Hematopoietic multipotent progenitor cell treated with erythropoietin and hydrocortisone succinate and interleukin-3 and kit ligand, for 8 days (in vitro differentiated cells): ENCODE measurements at places on chromosomes 4 and X.

DNA sequence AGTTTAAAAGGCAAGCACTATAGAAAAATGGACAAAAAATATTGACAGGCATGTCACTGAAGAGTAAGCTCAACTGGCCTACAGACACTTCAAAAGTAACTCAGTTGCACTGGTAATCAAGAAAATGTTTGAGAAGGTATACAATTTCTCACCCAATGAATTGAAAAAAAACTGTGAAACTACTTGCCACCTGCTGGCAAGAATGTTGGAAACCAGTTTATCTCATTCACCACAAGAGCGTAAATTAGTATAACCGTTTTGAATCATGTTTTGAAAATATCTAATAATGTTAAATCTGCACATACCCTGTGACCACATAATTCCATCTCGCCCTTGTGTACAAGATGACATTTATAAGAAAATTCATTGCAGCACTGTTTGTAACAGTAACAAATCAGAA, 31.7 kb downstream of the TXK start:
- DNase-seq = no peak

GRCh38 chrX:136907621-136908020, 27.1 kb upstream of the RBMX start:
- no peak for DNase-seq

GRCh38 chr4:27245216-27245615, 384.6 kb downstream of the STIM2 start:
- DNase-seq = no peak

DNA sequence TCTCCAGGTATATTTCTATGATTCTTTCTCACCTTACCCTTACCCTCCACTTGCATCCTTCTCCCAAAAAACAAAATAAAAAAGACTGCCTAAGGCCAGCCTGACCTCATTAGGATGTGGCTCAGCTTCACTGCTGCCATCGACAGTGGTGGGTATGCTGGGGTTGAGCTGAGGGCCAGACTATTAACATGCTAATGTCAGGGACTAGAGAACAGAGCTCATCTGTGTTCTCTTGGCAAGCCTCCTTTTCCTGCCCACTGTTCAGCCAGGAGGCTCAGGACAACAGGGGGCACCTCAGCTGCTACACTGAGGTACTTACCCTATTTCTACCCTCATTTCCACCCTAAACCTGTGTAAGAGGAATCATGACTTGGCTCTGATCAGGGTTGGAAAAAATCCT, 59.3 kb downstream of the MSN start:
- DNase-seq = no peak

DNA sequence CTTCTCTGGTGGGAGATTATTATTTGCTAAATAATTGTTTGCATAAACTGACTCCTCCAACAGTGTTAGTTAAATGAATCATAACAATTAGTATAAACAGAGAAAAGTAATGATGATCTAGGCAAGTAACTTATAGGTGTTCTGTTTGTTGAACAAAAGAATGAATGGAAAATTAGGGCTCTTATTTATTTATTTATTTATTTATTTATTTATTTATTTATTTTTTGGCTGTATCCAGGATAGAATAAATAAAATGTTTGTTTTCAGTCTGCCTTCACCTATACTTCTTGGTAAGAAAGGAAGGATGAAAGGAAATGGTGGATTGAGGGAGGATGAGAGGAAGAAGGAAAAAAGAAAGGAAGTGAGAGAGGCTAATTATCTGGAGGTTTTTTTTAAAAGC, 561.6 kb upstream of the MAGEB2 start:
- DNase-seq = no peak

- peak; percentile 71 for DNase-seq
Measured at GRCh38 chrX:19739683-19740082, 147.7 kb downstream of the SH3KBP1 start.

GRCh38 chrX:139446832-139447231, 83.7 kb upstream of the F9 start:
- DNase-seq = no peak

DNA sequence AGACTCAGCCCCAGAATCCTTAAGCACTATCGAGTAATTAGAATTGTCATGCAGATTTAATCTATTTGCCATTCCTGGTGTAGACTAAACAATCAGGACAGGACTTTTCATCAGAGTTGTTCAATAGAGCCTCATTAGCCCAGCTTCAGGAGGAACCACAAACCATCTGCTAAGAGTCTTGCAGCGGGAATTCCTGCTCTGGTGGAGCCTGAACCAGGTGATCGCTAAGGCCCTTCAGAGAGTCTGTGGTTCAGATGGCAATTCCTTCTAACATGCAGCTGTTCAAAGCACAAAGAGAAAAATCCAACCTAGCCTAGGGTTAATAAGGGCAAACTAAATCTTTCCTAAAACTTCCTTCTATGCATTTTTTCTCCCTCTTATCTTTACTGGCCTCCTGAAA, 119.1 kb upstream of the CPEB2 start:
- DNase-seq = no peak

DNA sequence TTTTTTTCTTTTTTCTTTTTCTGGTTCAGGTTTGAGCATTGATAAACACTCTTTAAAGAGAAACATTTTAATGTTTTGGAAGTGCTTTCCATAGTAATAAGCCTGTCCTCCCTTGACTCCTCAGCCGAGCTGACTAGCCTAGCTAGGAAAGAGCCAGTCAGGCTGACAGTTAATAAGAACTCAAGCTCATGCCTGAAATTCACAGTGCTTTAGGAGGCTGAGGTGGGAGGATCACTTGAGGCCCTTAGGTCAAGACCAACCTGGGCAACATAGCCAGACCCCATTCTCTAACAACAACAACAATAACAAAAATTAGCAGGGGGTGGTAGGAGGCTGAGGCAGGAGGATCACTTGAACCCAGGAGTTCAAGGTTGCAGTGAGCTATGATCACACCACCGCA, 53.4 kb upstream of the ZCCHC13 start:
- DNase-seq = no peak

- DNase-seq = no peak
Measured at GRCh38 chr4:139018501-139018900, 2.9 kb downstream of the NOCT start.

DNA sequence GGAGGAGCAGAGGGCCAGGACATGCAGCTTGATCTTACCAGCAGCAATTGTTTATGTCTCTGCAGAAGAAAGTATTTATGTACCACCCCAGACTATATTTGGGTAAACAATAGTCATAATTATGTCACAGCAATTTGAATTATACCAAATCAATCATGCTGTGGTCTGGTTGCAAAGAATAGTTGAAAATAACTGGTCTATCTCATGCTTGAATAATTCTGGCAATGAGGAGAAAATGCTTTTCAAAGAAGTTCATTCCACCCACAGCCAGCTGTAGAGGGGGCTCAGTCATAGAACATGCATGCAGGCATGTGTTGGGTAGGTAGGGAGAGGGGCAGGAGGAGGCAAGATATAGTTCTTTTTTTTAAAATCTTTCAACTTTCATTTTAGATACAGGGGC, 399.2 kb downstream of the IL15 start:
- DNase-seq = no peak

DNA sequence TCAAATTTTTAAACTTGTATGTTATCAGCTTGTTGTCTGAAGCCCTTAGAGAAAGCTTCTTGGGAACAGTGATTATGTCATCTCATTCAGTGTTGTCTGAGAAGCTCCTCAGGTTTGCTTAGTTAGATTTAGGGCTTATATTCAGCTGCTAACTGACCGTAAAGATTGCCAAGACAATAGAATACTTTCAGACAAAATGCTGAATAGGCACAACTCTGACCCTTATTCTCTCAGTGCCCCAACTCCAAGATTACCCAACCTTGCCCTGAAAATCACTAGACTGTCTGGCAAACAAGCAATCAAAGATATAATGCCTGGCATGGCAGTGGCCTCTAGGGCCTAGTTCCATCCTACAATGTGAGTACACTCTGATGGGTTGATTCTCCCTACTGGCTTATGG, 950.5 kb upstream of the HS3ST1 start:
- no peak for DNase-seq

DNA sequence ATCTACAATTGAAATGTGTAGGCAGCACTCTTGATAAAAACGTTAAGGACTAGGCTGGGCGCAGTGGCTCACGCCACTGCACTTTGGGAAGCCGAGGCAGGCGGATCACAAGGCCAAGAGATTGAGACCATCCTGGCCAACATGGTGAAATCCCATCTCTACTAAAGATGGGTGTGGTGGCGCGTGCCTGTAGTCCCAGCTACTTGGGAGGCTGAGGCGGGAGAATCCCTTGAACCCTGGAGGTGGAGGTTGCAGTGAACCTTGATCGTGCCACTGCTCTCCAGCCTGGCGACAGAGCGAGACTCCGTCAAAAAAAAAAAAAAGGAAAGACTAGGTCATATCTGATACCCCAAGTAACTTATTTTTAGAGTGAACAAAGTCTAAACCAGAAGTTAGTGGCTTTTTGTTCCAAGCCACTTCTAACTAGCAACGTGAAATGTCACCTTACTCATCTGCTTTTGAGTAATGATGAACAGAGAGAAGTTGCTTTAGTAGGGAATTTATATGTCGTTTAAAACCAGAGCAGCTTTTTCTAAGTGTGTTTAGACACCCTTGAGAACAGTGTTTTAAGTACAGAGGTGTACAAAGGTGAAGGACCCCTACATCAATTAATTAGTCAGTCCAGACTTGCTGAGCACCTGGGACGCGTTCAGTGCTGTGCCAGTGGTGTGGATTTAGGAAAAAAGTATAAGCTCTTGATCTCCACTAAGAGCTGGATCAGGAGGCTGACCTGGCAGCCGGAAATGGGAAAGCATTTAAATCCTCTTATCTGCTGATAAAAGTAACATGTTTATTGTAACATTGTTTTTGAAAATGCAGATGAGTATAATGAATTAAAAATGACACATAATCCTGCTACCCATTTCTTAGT, 23.5 kb downstream of the SPRY1 start:
- DNase-seq = no peak

DNA sequence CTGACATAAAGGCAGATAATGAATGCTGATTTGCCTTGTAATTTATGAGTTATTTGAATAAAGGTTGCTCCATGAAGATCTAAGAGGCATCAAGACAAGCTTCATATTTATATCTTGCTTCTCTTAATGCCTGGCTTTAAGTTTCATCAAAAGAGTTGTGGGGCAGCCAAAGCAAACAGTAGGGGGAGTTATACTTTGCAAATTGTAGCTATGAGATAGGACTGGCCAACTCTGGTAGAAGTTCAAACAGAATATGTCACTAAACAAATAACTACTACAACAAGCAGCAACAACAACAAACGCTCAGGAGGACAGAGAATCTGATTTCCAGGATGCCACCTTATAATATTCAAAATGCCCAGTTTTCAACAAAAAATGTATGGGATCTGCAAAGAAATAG, 69.1 kb upstream of the PLAC1 start:
- peak; percentile 4 for DNase-seq

DNA sequence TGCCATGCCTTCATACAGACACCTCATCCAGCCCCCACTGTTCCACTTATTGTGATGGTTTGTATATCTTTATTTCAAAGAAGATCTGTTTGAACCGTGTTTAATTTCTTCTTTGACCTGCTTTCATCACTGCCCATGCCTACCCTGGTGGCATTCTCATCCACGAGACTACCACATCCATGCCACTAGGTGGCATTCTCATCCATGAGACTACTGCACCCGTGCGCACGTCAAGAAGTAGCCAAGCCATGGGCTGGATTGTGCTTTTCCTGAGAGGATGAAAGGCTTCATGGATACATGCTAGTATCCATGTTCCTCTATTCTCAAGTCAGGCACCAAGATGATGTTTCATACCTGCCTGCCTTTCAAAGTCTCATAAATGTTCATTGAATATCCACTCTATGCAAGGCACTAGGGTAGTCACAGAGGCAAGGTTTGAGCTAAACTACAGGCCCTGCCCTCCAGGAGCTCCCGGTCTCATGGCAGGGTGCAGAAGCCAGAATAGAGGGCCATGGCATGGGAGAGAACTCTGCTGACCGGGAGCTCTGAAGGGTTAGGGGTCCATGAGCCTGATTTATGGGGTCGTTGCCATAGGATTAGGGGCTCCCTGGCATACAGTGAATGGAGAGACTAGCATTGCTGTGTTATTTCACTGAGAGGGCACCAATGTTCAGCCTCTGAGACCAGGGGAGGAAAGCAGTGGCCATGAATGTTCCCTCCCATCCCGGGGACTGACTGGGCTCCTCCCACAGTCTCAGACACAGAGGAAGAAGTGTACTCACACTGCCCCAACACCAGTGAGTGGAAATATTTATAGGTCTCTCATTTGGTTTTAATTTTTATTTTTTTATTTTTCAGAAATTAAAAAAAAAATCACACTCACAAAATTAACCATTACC, 24.8 kb upstream of the EOLA2 start:
- DNase-seq = peak; percentile 42

GRCh38 chr4:35644591-35644990, 599.7 kb downstream of the ARAP2 start:
- no peak for DNase-seq

DNA sequence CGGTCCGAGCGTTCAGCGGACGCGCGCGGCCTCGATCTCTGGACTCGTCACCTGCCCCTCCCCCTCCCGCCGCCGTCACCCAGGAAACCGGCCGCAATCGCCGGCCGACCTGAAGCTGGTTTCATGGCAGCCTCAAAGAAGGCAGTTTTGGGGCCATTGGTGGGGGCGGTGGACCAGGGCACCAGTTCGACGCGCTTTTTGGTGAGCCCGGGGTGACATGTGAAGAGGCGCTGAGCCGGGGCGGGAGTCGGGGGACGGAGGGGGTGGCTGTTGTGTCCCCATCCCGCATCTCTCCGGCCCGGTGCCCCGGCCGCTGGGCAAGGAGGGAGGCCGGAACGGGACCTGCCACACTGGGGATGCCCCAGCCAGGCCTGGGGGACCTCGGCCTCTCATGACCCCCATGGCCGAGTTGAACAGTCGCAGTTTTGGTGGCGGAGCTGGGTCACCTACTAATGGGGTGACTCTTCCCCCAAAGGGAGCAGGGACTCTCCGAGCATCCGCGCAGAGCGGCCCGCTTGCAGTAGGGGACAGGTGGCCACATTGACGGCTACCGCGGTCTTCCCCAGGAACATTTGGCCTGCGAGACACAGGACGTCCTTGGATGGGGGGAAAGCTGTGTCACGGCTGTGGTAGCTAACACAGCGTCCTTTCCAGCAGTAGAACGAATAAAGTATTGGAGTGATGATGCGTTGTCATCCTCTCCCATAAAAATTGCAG, at the start of gene GK:
Gene GK (plus strand): TSS at position 9 of the 717 bp plus-strand sequence. CDS start 115 bp downstream, at position 124.
- no peak for DNase-seq

- DNase-seq = no peak
Measured at GRCh38 chr4:142016031-142016430, 379.6 kb downstream of the IL15 start.
